ENCODE measurements at places on chromosomes 16 and 17. TPM values are rescaled to one million over a fixed set of nuclear protein-coding genes. Genes with fewer than 3 reads are reported as not detected.

CD300LB gene
- total RNA-seq: not detected

GLYR1 gene
- 44.6 TPM for total RNA-seq

KRTAP2-3 gene
- not detected for total RNA-seq

EFCAB13 gene
- 1.9 TPM for total RNA-seq

IL21R gene
- 0.02 TPM for total RNA-seq

MEFV gene
- not detected for total RNA-seq

FADS6 gene
- not detected for total RNA-seq

METTL2A gene
- total RNA-seq: 31.9 TPM

CIBAR2 gene
- not detected for total RNA-seq

SEPHS2 gene
- total RNA-seq: 52.3 TPM

MYH1 gene
- total RNA-seq: not detected

NT5M gene
- 9.7 TPM for total RNA-seq

SDR42E1 gene
- 2.3 TPM for total RNA-seq

ACACA gene
- total RNA-seq: 50.1 TPM

BAHCC1 gene
- total RNA-seq: 18.2 TPM

ANKS4B gene
- 0.08 TPM for total RNA-seq

DNAAF8 gene
- total RNA-seq: 2.0 TPM

ITGAL gene
- 0.08 TPM for total RNA-seq

SPATA32 gene
- total RNA-seq: 0.17 TPM

ABCA8 gene
- total RNA-seq: 0.44 TPM

LPO gene
- total RNA-seq: not detected

MYH13 gene
- total RNA-seq: not detected

CCL13 gene
- total RNA-seq: not detected

LAT gene
- total RNA-seq: 4.0 TPM

LGALS9B gene
- total RNA-seq: not detected

SLC26A11 gene
- 12.1 TPM for total RNA-seq

DNAI2 gene
- total RNA-seq: not detected

NUBP2 gene
- total RNA-seq: 82.4 TPM

ZDHHC7 gene
- total RNA-seq: 63.0 TPM

TPSB2 gene
- total RNA-seq: not detected

ATP1B2 gene
- 0.33 TPM for total RNA-seq

CBX2 gene
- total RNA-seq: 18.9 TPM

DCAKD gene
- 22.1 TPM for total RNA-seq

HS3ST3A1 gene
- 0.26 TPM for total RNA-seq

CCL14 gene
- total RNA-seq: not detected

CDH11 gene
- total RNA-seq: 0.63 TPM

CNTD1 gene
- not detected for total RNA-seq

ACSF3 gene
- 18.5 TPM for total RNA-seq

RAC3 gene
- total RNA-seq: 30.0 TPM

NHLRC4 gene
- 0.12 TPM for total RNA-seq

ACE gene
- total RNA-seq: 0.72 TPM

ABCA3 gene
- 15.1 TPM for total RNA-seq

Data from A549 treated with CpdA at 1 μM for 4 hours (cell line).